ENCODE measurements at places on chromosomes 4 and X.

DNA sequence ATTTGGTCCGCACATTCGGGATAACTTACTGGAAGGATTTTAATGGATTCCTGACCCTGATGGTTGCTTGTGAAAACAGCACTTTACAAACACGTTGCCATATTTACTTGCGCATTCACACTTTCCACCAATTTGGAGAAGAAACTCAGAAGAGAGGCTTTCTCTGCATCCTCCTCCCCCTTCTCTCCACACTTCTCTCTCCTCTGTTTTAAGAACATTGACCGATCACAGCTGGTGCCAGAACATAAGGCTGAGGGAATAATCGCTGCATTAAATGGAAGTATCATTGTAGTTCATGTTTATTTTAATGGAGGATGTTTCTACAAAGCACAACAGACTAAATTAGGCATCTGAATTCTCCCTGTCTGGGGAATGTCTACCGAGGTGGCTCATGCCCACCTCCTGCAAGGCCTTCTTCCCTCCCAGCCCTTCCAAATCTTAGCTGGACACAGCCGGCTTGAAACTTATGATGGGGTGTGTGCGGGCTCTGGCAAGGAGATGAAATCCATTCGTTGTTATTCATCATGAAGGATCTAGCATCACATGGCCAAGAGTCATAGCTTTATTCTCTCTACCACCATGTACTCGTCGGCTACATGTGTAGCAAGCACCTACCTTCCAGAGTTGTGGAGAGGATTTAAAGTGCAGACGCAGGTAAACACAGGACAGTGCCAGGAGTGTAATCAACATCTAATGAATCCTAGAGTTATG is 204.1 kb downstream of the LDB2 start:
- no peak for DNase-seq

GRCh38 chrX:27660878-27661277 is 70.7 kb downstream of the DCAF8L2 start:
- no peak for DNase-seq

DNA sequence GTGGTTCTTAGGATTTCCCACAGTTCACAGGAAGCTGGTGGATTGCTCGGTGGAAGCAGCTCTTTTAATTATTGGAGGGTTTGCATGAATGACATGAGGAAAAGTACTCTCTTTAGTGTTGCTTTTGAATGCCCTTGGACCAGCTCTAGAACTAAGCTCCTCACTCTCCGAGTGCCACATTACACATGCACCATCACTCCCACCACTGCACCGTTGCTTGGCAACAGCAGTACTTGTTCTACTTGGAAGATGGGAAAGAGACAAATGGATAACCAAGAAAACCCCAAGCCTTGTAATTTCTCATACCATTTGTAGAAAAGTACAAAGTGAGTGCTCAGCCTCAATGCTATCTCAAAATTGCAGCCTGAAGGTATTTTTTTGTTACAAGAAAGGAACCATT is 620.2 kb upstream of the BOD1L1 start:
- DNase-seq, result no peak

DNA sequence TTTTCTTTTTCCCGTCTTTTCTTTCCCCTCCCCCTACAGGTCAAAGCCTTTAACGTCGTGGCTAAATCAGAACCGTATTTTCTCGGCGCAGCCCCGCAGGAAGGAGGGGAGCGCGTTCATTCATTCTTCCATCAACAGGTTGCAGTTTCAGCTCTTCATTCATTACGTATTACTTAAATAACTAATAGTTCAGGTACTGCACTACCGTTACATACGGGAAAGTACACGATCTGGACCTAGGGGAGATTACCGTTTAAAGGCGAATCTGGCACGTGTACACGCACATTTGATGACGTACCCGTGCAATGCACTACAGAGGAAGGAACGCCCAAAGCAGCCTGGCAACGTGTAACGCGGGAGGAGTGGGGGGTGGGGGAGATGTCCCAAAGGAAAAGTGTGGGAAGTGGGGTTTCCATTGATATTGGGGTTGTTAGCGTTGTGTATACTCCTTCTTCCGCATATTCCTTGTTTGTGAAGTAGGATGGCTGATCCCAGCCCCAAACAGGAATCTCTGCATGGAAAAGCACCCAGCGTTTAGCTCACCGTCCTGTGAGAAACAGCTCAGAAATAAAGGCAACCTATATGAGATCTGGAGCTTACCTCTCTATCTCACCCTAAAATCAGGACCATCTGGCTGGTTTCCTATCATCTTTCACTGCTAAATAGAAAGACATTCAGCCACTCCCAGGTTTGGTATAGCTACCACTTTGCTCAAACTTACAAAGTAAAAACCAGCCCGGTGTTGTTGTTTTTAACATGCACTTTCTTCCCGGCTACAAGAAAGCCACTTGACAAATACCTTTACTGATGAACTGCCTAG is 585 bp upstream of the SEC24D start:
- DNase-seq, result peak; percentile 27

DNA sequence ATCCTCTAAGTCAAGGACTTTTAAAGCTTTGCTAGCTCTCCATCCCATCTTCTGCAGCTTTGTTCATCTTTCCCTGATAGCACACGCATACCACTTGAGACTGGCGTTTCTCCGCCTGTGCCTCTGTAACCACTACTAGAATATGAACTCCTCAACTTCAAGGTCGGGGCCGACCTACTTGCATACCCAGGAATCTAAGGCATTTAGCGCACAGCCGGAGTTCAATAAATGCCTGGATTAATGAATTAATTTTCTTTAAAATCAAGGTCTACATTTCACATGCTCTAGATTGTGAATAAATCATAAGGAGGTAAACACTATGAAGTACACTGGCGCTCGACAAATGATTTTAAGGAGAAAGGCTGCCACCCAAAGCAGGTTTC is 89.3 kb downstream of the HNRNPD start:
- DNase-seq, result no peak

DNA sequence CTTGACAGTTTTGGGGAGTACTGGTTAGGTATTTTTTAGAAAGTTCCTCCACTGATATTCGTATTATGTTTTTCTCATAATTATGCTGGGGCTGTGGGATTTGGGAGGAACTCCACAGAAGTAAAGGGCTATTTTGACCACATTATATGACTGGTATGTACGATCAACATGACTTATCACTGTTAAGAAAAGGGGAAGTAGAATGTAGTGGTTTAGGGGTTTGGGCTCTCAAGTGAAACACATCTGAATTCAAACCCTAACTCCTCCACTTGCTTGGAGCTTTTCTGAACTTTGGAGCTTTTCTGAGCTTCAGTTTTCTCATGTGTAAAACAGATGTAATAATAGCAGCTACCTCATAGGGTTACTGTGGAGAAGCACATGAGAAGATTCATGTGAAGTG is 96.4 kb upstream of the C1GALT1C1 start:
- DNase-seq, result no peak

DNA sequence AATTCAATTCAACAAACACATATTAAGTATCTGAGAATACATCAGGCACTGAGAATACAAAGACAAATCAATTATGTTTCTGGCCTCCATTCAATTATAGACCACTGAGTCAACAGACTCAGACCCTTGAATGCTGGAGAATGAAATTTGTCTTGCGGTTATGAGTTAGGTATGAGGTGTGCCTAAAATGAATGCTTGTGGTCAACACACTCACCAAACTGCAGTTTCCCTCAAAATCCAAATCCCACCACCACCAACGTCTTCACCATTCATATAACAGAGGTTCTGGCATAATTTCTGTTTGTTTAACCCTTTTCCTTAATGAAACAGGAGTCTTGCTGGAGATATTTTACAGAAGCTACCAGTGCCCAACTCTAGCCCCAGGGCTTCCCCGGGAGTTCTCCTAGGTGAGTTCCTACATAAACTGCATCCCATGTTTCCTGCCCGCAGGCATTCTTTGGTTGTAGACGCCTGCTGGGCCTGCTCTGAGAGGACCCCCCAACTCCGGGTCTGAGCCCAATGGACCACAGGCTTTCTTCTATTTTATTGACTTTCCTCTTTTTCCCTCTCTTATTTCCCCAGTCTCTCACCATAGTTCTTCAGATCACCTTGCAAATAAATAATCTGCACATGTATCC is 119.2 kb downstream of the DDX53 start:
- DNase-seq, result no peak

DNA sequence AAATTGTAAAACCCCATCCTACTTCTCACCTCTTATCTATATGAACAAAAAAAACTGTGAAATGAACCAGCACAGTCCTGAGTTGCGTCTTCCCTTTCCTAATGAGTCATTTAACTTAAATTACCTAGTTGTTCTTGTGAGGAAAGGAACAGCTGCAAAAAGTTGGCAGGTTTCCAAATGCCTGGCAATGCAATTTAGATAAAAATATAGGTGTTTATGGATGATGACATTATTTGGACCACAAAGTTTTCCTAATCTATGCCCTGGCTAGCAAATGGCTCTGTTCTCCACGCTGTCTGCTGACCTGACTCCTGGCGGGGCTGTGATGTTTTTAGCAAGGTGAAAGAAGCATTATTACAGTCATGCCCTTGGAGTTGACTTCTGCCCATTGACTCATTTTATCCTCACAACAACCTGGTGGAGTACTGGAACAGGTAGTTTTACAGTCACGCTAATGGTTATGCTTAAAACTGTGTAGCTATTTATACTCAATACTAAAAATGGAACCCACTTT is 29.8 kb upstream of the RELL1 start:
- no peak for DNase-seq

- DNase-seq, result no peak
Measured at GRCh38 chr4:61246034-61246433, 45.9 kb downstream of the ADGRL3 start.

DNA sequence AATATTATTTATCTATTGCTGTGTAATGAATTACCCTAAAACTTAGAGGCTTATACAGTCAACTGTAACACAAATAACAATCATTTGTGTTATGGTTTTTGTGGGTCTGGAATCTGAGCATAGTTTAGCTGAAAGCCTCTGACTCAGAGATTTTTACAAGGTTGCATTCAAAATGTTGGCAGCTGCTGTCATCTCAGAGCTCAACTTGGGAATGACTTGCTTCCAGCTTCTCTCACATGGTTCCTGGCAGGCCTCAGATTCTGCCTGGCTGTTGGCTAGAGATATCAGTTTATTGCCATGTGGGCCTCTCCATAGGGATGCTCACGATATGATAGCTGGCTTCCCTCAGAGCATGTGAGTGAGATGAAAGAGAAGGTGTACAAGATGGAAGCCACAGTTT is 70.2 kb upstream of the BRWD3 start:
- no peak for DNase-seq

DNA sequence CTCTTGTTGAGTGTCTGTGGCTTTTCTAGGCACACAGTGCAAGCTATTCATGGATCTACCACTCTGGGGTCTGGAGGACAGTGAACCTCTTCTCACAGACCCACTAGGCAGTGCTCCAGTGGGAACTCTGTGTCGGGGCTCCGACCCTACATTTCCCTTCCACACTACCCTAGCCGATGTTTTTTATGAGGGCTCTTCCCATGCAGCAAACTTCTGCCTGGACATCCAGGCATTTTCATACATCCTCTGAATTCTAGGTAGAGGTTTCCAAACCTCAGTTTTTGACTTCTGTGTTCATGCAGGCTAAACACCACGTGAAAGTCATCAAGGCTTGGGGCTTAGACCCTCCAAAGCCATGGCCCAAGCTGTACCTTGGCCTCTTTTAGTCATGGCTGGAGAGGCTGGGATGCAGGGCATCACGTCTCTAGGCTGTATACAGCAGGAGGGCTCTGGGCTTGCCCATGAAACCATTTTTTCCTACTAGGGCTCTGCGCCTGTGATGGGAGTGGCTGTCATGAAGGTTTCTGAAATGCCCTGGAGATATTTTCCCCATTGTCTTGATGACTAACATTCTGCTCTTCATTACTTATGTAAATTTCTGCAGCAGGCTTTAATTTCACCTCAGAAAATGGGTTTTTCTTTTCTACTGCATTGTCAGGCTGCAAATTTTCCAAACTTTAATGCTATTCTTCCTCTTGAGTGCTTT is 249.8 kb upstream of the CPEB2 start:
- no peak for DNase-seq

DNA sequence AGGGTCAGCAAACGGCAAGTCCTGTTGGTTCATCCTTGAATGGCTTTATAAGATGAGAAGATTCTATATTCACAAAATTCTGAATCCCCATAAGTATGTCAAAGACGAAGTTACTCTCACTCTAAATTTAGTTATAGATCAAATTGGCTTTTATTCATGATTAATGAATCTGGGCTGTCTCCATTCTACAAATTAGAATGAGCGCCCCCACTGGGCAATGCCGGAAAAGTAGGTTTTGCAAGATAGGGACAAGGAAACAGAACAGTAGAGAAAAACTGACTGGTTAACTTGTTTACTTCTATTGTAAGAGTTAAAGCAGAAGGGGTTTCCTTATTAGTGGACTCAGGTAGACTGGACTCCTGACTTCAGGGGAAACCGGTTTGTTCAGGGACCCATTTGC is 100.3 kb downstream of the F11 start:
- DNase-seq, result no peak

GRCh38 chr4:2320746-2321145 is 58.8 kb upstream of the MXD4 start:
- DNase-seq, result no peak

GRCh38 chr4:159787901-159788300 is 685.0 kb downstream of the RAPGEF2 start:
- no peak for DNase-seq

GRCh38 chrX:86066998-86067397 is 19.6 kb upstream of the CHM start:
- no peak for DNase-seq

DNA sequence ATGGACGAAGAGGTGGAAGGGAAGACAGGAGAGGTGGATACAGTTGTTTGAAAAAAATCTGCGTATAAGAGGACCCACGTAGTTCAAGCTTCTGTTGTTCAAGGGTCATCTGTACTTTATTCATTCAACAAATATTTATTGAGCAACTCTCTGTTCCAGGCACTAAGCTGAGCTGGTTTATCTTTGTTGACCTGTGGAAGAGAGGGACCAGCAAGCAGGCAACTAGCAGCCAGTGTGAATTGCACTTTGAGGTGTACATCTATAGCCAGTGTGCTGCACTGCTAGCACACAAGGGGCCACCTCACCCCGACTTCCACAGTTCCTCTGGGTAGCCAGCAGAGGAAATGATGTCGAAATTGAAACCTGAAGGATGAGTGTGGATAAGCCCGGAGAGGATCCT is 191.4 kb downstream of the SOWAHB start:
- DNase-seq, result no peak

Measured in NCI-H1930 (cell line).